Right hindlimb (tissue), 1 donor: ENCODE measurements at places on chromosomes 16 and 17.

DNA sequence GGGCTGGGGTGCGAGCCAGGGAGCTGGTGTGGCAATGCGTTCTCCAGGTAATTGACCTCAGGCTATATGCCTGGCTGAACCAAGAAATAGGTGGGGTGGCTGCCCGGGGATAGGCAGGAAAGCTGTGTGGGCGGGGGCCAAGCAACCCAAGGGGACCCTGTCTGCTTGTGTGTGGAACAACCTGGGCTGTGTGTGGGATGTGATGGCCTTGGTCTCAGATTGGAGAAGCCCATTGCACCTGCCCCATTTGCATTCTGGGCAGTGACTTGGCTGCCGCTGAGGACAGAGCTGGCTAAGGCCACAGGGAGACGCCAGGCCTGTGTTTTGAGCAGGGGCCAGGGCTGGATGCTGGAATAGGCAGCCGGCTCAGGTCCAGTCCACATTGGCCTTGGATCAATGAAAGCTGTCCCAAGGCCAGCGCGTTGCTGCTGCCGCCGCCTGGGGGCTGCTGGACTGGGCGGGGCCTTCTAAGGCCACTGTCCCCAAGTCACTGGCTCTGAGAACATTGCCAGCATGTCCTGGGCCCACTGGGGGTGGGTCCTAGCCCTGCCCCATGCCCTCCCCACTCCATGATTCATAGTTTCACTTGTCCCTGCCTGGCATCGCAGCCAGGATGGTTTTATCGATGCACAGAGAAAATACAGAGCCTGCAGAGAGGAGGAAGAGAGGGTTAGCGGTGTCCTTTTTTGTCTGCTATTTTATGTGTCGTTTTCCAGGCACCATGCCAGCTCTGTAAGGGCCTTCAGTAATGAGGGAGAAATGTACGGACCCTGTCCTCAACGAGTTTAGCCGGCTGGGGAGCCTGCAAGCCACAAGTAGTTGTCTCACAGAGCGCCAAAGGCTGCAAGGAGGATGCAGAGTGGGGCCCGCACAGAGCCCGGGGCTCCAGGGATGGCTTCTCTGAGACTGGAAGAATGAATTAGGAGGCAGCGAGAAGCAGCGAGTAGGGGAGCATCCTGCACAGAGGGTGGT, 43.9 kb downstream of the NKD1 start:
- peak; percentile 78 for DNase-seq

- no peak for DNase-seq
Observed at GRCh38 chr17:32303781-32304288, 38.1 kb downstream of the C17orf75 start.

DNA sequence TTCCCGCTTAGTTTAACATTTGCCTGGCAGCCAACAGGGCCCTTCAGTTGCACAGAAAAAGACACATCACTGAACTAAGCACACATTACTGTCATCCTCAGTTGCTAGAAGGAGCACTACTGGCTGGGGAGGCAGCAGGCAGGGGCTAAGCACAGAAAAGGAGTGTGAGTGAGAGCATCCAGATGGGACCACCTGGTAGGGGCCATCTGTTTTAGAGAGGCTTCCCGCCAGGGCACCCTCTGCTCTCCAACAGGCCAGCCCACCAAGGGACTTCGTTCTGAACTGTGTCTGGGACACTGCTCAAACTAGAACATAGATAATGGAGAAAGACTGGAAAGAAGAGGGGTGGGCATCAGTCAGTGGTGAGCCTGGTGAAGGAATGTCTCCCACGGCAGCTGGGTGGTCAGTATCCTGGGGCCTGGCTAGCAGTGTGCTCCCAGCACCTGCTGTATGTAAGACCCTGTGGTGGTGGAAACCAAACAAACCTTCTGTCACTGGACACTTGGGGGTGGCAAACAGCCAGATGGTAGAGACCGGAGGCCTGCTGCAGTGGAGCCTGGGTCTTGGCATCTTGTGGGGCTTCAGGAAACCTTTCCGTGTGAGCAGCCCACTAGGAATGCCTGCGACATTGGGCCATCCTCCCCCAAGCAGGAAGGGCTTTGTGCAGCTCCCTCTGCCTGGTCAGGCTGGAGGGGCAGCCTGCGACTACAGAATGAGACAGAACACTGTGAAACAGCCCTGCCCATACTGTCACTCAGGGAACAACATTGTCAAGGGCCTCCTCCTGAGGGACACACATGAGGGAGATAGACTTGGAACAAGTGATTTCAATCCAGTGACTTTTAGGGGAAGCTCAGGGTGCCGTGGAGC, 12.8 kb upstream of the RANGRF start:
- peak; percentile 40 for DNase-seq

DNA sequence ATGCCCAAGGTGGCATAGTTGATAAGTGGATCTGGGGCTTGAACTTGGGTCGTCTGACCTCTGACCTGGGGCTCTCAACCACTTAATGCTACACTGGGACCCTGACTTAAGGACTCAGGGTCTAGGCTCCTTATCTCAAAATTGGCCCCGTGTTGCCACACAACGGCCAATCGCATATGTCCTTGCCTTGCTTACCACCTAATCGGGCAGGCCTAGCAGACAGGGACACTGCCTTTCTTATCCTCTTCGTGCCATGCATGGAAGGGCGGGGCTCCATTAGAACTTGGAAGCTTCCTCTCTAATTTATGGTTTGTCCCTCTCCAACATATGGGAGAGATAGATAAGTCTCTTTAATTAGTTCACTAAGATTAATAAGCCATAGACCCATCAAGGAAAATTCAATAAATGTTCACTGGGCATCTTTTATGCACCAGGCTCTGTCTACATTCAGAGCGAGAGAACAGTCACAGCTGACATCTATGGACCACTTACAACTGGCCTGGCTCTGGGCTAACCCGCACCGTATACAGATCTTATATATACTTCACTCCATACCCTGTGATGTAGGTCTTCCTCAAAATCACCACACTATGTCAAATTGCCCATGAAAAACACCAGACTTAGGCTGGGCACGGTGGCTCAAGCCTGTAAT, 35.1 kb downstream of the CDH1 start:
- DNase-seq = no peak

DNA sequence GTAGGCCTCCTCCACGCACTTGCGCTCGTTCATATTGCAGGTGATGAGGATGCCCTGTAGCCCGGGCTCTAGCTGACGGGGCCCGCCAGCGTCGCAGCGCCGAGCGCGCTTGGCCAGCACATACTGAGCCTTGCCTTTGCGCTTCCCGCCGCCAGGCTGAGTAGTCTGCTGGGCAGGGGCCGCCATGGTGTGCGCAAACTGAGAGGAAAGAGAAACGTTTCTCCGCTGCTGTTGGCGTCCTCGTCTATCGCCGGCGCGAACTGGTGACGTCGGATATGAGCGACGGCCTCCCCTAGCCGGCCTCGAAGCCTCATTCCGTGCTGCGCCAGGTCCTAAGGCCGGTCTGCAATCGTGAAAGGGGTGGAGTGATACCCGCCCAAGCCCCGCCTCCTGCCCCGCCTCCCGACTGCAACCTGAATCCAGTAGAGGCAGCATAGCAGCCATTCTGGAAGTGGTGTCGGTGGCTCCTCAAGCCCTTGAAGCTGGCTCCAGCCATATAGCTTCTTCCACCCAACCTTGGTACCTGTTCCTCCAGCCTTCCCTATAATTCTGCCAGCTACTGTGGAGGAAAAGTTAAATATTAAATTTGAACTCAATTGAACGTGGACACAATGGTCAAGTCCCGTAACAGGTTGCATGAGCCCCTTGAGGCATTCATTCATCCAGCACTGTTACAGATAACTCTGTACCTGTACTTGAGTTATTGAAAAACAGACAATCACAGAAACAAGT, at the start of gene THUMPD1:
Gene THUMPD1 (minus strand): TSS at position 265 of the 732 bp plus-strand sequence. CDS start 79 bp downstream, at position 186.
- peak; percentile 97 for DNase-seq

- no peak for DNase-seq
Observed at GRCh38 chr16:76976101-76976500, 214.9 kb upstream of the MON1B start.

GRCh38 chr17:72063262-72063661, 57.6 kb upstream of the SOX9 start:
- no peak for DNase-seq
